ENCODE measurements at places on chromosomes 5 and 9. TPM values are rescaled to one million over a fixed set of nuclear protein-coding genes. Genes with fewer than 3 reads are reported as not detected.

Gene SHC3
- total RNA-seq: not detected

- no peak for DNase-seq
Observed at GRCh38 chr9:126122901-126123616, 203.6 kb upstream of the MVB12B start.

DNA sequence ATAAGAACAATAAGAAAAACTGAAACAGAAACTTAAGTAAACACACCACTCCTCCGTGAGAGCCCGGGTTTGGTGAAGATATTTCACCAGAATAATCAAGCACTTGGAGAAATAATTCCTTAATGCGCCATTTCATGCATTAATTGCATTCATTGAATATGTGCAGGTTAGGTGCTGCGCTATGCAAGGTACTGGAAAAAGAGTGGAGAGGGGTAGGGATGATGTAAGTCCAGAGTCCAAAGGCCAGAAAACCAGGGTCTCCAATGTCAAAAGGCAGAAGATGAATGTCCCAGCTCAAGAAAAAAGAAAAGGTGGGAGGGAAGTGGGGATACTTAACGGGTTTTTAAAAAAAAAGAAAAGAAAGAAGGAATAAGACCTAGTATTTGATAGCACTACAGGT, 669 bp upstream of the ZFP37 start:
- DNase-seq: no peak

DNA sequence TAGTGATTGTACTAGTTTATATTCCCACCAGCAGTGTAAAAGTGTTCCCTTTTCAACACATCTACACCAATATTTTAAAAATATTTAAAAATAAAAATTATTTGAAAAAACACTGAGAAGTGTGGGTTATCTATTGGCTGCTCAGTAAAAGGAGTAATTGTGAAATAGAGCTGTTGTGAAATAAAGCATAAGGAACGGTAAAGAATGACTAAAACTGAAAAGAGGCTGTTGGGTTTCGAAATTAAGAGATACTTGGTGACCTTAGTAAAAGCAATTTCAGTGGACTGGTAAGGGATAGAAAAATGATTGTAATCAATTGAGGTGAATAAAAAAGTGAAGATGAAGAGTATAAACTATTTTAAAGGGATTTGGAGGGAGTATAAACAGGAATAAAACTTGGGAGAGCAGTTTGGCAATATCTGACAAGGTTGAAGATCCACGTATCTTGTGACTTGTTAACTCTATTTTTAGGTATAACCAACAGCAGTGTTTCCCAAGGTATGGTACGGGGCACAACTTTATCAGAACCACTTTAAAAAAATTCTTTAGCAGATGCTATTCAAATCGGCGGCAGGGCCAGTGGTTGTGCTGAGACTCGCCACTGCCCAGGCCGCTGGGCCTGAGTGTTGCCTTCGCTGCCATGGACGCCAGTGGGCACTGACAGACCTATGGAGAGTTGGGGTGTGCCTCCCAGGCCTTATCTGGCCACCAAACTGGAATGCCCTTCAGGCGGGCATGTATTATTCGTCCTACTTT, 63.3 kb downstream of the TMEM38B start:
- DNase-seq: no peak

DNA sequence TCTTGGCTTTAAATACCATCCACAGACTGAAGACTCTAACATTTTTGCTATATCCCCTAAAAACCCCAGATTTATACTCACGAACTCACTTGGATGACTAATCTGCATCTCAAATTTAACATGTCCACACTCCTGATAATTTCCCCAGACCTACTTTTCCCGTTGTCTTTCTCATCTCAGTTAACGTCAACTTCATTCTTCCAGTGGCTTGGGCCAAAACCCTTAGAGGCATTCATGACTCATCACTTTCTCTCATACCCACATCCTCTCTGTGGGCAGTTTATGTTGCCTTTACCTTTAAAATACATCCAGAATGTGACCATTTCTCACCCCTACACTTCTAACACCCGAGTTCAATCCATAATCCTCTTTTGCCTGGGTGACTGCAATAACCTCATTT, 96.7 kb downstream of the EDIL3 start:
- no peak for DNase-seq

Gene AGXT2
- not detected for total RNA-seq

Gene NINJ1
- total RNA-seq: 74.9 TPM

DNA sequence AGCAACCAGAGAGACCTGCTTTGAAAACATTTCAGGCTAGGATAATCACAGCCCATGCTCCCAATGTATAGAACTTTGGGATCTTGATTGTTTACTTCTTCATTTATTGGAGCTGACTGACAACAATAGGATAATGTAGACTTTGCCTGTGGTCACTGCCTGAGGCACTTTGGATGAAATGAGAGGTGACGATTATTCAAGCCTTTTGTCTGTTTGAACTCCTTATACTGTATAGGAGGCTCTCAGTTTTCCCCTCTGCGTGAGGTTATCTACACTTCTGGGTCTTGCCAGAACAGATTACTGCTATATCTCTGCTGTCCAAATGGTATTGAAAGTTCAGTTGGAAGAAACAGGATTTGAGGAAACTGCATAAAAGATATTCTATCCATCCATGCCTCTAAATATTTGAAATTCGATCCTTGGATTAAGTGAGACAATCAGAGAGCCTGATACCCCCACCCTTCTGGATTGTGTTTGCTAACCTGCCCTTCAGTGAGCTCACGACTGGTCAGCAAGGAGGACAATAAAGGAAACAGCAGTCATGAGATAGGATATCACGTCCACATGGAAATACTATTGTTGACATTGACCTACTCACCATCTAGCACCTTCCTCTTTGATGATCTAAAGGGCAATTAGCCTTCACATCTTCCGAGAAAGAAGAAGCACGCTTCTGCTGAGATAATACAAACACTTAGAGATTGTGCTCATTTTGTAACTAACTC, 98.1 kb downstream of the DOCK8 start:
- no peak for DNase-seq

- DNase-seq: no peak
Observed at GRCh38 chr9:79656169-79656568, 84.4 kb downstream of the TLE4 start.

Gene MYMK
- not detected for total RNA-seq

DNA sequence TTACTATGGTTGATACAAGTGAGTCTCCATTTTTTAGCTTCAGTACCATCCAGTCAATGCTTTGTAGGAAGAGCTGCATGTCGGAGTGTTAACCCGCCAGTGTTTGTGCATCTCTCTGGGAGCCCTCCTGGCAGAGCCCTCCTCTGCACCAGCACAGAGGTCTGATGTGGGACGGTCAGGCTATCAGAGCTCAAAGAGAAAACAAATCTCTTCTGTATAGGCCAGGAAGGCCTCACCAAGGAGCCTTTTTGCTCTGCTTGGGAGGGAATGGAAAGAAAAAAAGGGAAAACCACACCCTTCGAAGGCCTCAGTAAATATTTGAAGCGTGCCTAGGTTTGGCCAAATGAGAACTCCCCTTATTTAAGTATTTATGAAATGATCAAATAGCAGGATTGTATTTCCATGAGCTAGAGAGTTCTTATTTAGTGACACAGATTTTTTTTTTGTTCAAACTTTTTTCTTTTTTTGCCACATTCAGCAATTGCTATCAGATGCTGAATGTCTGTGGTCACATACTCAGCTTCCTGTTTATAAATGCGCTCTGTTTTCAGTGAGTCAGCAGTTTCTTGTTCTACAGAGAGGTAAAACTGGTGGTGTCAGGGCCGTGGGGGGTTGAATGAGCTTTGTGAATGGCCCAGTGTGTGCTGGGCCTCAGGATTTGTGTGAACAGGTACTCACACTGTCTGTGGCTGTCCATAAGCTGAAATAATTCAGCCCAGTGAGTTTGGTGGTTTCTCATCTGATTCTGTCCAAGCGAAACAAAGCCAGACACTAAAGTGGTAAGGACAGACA, 226.6 kb downstream of the SNX18 start:
- no peak for DNase-seq

Gene PCDHB5
- total RNA-seq: not detected

DNA sequence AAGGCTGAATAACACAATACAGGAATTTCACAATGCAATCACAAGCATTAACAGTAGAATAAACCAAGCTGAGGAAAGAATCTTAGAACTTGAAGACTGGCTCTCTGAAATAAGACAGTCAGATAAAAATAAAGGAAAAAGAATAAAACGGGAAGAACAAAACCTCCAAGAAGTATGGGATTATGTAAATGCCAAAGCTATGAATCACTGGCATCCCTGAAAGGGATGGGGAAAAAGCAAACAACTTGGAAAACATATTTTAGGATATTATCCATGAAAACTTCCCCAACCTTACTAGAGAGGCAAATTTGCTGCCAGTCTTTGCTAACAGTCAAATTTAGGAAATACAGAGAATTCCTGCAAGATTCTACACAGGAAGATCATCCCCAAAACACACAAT, 157.9 kb downstream of the ALDH1A1 start:
- no peak for DNase-seq

GRCh38 chr5:73812962-73813588, 187.1 kb downstream of the ARHGEF28 start:
- no peak for DNase-seq

DNA sequence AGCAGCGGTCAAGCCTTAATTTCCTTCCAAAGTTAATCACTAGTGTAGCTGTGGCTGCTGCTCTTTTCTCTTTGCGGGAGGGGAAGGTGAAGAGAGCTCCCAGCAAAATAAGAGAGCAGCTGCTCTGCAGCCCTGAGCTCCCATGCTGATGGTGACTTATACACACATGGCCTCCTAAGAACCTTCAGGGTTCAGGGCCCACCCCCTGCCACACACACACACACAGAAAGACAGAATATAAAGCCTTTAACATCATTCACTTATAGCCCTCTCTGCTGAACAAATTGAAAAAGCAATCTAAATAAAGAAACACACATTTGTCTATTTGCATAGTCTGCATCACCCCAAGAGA, 43.6 kb downstream of the GAS1 start:
- no peak for DNase-seq
